ENCODE measurements at places on chromosomes 6 and 20.

GRCh38 chr20:25249198-25249931, 1.5 kb downstream of the PYGB start:
- DNase-seq, result no peak

- no peak for DNase-seq
These were observed 12.4 kb downstream of the PSMF1 start for GRCh38 chr20:1130847-1131246.

DNA sequence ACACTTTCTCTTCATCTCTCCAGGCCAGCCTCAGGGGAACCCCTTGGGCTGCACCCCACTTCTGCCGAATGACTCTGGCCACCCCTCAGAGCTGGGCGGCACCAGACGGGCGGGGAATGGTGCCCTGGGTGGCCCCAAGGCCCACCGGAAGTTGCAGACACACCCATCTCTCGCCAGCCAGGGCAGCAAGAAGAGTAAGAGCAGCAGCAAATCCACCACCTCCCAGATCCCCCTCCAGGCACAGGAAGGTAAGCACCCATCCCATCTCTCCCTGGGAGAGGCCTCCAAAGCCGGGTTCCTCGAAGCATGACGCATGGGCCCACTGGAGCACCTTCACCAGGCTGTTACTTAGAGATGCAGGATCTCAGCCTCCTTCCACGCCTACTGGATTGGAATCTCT, 11.3 kb downstream of the MDFI start:
- DNase-seq, result no peak

GRCh38 chr20:62978561-62978943, 26.0 kb downstream of the SLC17A9 start:
- no peak for DNase-seq

- no peak for DNase-seq
These were observed 10.2 kb upstream of the DEFB125 start for GRCh38 chr20:77231-77630.

GRCh38 chr6:130282234-130282995, 59.7 kb upstream of the SAMD3 start:
- DNase-seq, result no peak

DNA sequence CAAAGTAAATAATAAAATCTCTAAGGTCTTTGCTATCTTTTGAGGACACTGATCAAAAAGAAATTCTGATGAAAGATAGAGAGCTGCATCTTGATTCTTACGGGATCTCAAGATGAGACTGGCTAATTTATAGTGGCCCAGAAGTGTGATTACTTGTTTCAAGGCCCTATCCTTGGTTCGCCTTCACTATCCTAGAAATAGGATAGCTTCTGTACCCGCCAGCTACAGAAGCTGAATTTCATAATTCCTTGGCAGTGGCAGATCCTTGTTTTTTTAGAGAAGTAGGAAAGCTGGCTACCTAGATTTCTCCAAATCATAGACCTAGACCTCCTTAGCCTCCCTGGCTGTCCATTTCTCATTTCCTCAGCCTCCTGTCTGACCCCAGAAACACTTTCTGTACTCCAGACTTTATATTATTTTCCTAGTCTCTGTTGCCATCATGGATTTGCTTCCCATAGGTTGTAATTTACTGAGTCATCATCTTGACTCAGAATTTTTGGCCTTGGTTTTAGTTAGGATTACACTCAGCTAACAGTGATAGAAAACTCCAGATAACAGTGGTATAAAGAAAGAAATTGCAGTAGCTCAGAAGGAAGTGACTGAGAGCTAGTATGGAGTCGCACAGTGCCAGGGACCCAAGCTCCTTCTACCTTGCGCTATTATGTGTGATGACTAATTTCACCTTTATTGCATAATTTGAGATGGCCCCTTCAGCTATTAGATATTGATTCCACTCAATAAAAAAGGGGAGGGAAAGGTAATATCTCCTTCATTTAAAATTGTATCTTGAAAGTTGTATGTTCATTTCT, 27.7 kb downstream of the PHF3 start:
- no peak for DNase-seq

- DNase-seq, result no peak
These were observed 113.5 kb downstream of the EPM2A start for GRCh38 chr6:145621776-145622175.

GRCh38 chr6:1629316-1629715, 19.6 kb downstream of the FOXC1 start:
- no peak for DNase-seq

GRCh38 chr20:46648903-46649649, 2.2 kb downstream of the SLC13A3 start:
- DNase-seq, result no peak

- no peak for DNase-seq
These were observed 37.2 kb upstream of the TFB1M start for GRCh38 chr6:155351273-155352129.

DNA sequence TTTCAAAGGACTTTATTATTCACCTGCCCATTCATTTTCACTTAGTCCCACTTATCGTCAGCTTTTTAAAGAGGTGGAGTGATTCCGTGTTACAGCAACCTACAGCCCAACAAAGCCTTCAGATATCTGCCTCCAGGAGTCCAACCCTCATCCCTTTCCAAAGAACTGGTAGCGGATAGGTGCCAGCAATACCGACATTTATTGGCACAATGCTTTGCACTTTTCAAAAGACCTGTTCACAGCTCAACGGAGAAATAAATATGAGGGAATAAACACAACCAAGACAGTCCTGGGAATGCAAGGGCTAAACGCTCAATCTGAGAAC, 819 bp upstream of the MTRF1L start:
- DNase-seq, result no peak

- no peak for DNase-seq
These were observed 18.9 kb downstream of the CASS4 start for GRCh38 chr20:56430957-56431356.

GRCh38 chr6:6595952-6596351, 7.4 kb downstream of the LY86 start:
- DNase-seq, result no peak

- no peak for DNase-seq
These were observed 63.6 kb downstream of the SYTL3 start for GRCh38 chr6:158713469-158713868.

GRCh38 chr6:40999569-40999968, 39.5 kb downstream of the UNC5CL start:
- no peak for DNase-seq

DNA sequence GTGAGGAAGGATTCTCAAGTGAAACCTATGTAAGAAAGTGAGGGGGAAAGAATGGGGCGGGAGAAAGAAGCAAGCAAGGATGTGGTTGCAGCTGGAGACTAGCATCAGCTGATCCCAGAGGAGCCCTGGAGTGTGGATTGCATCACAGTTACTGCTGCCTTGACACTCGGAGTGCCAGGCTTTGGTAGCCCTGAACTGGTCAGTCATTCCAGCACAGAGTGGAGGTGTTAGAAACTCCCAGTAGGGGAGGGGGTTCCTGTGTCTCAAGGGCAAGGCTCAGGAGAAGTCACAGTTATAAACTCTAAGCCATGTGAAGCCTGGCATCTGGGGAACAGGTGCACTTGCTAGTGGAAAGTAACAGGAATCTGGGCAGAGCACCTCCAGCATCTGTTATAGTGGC, 23.5 kb downstream of the SNAP25 start:
- no peak for DNase-seq

DNA sequence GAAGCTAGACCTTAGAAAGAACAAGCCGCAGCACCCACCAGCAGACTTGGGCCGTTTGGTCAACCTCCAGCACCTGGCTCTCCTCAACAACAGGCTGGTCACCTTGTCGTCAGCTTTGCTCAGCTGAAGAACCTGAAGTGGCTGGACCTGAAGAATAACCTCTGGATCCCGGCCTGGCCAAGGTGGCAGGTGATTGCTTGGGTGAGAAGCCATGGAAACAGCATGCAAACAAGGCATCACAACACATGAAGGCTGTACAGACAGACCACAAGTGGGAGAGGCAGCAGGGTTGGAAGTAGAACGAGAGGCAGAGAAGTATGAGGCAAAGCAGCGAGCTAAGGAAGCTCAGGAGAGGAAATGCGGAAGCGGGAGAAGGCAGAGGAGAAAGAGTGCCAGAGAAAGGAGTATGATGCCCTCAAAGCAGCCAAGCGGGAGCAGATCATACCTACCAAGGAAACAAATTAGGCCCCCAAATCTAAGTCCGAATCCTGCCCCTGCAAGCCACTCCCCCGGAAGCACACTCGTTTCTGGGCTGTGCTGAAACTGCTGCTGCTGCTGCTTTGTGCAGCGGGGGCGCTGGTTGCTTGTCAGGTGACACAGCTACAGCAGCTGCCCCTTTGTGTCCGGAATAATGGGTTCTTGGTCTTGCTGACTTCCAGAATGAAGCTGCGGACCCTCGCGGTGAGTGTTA, 121.6 kb upstream of the LGSN start:
- DNase-seq, result no peak

- DNase-seq, result no peak
These were observed 3.2 kb downstream of the SLC22A7 start for GRCh38 chr6:43301081-43301870.

DNA sequence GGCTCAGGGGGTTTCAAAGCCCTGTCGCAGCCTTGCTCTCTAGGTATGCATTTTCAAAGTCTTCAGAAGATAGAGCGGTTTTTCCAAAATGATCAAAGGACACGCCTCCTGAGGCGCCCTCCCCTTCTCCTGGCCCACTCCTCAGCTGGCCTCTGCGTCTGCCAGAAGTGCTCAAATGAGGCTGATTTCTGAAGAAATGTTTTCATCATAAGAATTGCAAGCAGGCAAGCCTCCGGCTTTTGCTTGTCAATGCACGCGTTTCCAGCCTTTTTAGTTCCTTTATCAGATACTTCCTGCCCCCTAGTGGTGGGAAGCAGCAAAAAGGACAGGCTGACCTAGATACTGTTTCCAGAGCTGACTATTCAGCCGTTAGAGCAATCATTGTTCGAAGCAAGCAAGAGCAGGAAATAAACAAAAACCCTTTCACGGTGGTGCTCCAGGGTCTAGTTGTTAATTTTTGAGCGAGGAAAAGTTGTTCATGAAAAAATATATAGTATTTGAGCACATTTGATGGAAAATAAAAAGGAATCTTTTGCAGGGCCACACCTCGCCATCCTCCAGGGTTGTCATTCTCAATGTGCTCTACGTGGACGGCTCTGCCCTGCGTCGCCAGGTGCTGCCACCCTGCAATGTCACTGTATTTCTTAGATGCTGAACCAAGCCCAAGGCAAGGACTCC, 93.4 kb upstream of the ASF1A start:
- DNase-seq, result peak; percentile 64

GRCh38 chr20:43766917-43767316, 40.1 kb upstream of the GTSF1L start:
- DNase-seq, result no peak

DNA sequence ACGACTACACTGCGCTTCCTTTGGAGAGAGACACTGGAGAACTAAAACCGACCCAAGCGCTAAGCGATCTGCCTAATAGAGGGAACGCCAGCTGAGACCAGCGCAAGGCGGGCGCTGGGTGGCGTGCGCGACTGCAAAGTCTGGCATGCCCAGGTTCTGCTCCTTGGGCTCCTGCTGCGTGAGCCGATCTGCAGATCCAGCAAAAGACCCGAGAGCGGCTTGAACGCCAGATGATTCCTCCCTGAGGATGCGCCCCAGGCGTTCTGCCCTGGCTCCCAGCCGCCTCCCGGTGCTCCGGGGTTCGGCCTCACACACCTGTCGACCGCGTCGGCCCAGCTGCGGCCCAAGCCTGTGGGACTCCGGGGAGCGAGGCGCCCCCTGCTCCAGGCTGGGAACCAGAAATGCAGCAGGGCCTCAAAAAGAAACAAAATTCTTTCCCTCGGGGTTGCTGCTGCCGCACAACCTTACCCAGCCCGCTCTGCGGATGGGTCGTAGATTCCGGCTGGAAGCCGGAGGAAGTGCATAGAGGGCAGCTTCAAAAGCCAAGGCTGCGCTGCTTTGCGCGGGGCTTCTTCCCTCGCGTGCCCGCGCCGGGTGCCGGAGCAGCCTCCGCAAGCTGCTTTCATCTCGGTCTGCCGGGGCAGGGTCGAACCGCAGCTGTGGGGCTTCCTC, 17.9 kb upstream of the PRDM13 start:
- DNase-seq, result peak; percentile 59

- DNase-seq, result no peak
These were observed 47.5 kb upstream of the BCLAF1 start for GRCh38 chr6:136337121-136337520.

DNA sequence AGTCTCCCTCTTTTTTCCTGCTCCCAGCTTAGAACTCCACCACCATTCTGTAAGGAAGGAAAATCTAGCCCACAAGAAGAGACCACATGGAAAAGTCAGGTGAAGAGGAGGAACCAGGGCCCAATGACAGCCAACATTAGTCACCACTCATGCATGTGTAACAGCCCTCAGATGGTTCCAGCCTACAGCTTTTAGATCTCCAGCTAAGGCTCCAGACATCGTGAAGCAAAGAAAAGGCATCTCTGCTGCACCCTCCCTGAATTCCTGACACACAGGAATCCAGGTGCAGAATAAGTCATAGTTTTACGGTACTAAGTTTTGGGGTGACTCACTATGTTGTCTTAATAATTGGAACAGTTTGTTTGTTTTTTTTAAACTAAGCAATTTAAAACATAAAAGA, 25.5 kb downstream of the DCDC2 start:
- DNase-seq, result no peak

DNA sequence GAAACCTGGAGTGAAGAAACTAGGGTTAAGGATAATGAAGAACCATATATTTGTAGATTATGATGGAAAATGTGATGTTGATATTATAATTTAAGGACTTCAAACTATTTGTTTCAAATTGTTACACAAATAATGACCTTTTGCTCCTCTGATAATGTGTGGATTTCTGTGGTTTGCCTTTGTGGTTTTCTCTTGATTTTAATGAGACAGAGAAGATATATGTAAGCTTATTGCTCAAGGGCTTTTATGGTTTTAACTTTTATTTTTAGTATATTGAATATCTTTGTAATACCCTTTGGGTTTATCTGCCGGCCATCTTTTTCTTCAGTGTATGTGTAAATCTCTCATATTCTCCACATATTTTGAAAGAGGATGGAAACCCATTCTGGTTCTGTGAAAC, 362.3 kb downstream of the RIMS1 start:
- no peak for DNase-seq

DNA sequence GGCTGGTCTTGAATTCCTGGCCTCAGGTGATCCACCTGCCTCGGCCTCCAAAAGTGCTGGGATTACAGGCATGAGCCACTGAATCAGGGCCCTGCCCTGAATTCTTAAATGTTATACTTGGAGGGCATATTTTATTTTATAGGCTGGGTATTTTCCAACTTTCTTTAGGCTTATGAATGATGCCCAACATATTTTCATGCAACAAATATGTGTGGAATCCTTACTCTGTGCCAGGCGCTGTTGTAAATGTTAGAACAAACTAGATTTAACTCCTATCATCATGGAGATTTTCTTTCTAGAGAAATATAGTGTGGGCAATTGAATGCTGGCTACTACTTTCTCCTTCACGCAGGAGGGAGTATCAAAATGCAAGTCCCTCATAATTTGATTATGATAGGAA, 71.2 kb downstream of the SAMD5 start:
- no peak for DNase-seq

DNA sequence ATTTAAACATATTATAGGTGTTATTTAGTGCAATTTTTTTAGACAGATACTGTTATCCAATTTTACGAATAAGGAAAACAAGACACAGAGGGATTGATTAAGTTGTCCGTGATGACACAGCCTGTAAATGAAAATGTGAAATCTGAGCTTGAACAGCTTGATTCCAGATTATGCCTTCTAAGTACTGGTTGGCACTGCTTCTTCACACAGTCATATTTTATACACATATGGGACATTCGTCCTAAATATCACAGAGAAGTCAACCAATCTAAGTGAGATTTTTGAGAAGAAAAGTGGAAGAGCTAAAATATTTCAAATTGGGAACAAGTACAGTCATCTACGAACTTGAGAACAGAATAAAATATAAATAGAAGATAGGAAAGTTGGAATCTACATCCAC, 756.3 kb downstream of the BCKDHB start:
- no peak for DNase-seq
